ENCODE measurements at places on chromosomes 7 and 10.

DNA sequence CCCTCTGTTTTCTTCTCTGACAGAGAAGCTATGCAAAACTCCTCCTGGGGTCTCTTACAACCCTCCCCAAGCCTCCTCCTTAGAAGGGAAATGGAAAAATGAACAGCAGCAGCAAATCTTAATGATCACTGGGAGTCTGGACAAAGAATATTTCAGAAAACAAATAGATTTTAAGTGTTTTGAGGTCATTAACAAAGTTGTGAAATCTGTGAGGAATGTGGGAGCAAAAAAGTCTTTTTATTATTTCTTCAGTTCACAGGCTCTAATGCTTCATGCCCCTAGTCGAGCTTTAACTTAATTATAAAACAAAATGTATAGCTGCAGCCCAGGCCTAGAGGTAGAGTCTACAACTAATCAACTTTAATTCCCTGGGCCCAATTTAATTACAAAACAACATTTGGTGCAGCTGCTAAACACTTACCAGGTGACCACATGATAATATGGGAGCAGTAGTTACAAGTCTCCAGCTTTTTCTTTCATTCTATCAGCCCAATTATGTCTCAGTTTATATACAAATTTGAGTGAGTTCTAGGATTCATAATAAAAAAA lies 293.2 kb downstream of the THSD7A start:
- DNase-seq, result no peak

DNA sequence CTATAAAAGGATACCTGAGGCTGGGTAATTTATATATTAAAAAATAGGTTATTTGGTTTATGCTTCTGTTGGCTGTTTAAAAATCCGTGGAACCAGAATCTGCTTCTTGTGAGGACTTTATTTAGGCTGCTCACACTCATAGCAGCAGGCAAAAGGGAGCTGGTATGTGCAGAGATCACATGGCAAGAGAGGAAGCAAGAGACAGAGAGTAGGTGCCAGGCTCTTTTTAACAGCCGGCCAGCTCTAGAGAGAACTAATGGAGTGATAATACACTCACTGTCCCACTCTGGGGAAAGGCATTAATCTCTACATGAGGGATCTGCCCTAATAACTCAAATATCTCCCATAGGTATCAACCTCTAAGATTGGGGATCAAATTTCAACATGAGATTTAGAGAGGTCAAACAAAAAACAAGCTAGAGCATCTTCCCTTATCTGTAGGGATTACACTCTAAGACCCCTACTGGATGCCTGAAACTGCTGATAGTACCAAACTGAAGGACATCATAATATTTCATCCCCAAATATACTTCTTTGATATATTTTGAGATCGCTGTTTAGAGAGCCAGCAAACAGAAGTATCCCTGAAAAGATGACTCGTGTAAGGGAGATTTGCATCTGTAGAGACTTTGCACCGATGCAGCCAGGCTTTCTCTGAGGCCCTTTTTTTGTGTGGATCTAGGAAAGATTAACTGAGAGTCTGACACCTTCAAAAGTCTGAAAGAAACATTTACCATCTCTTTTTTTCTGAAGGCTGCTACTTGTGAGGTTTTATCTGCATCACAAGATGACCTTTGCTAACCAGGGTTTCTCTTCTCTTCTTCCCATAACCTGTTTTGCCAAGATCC lies 717.0 kb upstream of the MBL2 start:
- no peak for DNase-seq

DNA sequence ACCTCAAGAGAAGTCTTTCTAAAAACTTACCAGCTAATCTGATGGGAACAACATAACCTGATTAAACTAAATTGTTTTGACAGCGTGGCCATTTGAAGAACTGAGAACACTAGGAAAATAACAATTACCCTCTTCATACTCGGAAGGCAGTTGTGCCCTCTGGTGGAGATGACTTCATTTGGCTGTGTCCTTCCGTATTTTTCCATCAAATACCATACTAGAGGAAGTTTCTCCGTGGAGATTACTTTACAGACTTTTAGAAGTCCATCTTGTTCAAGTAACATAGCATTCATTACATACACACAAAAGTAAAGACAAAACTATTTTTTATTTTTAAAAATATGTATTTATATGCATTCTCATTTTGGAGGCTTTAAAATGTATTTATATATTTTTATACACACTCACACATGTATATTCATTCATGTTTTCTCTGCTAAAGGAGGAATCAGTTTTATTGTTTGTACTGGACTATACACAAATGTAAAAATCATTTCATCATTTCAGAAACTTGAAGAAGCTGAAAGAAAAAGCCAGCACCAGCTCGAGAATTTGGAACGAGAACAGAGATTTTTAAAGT lies 25.2 kb downstream of the SMNDC1 start:
- no peak for DNase-seq

- no peak for DNase-seq
Observed at GRCh38 chr7:78448911-78449310, 650.3 kb downstream of the PHTF2 start.

DNA sequence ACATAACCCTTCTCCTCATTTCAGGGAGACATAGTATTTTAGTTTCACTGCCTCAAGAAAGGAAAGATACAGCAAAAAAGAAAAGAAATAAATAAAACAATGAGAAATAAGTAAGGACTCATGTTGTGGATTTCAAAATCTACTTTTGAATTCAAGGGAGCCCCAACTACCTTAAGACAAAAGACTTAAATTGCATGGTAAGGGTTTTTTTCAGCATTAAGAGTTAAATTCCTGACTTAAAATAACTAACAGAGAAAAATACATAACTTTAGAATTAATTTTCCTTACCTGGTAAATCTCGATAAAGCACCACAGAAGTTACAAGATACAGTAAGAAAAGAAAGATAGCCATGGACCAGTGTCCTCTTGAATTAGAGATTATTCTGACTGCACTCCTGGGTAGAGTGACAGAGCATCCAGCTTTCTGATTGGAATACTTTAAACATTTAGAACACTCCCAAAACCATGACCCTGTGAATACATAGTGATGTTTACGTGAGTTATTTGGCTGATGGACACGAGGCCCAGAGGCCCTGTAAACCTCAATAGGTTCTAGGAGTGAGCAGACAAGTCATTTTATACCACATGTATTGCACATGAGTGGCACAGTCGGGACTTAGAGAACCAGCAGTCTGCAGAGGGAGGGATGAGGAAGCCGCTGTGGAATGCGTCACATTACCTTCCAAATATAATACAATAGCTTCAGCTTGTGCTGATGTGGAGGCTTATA lies 292.5 kb upstream of the SEMA3C start:
- DNase-seq, result no peak

DNA sequence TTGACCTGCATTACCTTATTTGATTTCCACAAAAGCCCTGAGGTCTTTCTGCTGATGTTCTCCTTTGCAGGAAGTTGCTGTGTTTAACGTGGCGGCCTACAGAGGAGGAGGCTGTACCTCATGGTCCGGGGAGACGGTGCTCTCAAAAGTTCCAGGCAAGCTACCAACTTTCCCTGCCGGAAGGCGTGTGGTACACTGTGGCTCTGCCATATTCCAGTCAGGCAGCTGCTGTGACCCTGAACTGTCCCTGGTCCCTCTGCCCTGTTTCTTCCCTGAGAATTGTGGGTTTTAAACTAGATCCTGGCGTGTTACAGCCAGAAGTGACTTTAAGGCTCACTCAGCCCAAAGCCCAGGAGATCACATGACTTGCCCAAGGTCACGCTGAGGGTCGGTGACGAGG lies 139.2 kb downstream of the TEX36 start:
- DNase-seq, result no peak

- DNase-seq, result no peak
Observed at GRCh38 chr10:69088801-69089501, 1.0 kb downstream of the SRGN start.

GRCh38 chr7:75989500-75990388 lies 4.7 kb downstream of the TMEM120A start:
- no peak for DNase-seq

DNA sequence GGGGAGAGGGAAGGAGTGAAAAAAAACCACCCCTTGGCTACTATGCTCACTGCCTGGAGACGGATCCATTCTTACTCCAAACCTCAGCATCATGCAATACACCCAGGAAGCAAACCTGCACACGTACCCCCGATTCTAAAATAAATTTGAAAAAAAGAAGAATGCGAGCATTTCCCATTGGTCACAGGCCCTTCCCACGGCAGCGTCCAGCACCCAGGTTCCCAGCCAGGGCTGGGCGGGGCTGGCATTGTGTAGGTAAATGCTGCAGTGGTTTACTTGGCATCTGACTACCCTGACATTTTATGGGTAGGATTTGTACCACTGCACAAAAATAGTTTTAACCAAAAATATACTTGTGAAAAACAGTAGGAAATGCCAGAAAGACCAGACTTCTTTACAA lies 418.9 kb downstream of the DNAJB6 start:
- no peak for DNase-seq

GRCh38 chr7:22983257-22983855 lies 30.6 kb downstream of the HYCC1 start:
- no peak for DNase-seq

DNA sequence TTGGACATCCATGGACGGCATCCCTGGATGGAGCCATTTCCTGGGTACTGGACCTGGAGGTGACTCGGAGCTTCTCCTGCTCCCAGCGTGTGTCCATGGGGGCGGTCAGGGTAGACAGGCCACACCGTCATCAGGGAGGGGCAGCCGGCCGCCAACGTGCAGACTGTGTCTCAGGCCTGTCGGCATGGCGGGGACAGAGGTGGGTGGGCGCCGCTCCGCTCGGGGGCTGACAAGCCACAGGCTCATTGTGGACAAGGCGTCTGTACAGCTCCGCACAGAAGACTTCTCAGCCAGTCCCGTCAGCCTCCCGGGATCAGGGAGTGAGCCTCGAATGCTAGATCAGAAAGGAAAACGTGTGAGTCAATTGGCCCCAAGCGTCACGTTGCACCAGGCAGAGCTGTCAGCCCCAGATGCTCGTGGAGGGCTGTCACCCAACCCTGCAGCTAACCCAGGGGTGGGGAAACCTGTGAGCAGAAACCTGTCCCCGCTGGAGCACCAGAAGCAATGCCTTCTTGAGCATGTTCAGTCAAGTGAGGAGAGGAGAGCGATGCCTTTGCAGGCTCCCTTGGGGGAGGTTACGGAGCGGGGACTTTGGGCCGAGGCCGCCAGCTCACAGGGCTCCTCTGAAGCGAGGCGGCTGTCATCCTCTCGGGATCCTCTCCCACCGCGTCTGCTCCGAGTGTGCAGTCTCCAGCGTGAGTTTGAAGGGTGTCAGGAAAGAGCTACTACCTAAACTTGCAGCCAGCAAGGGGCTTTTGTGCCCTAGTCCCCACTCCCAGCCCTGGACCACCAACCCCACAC lies 16.0 kb upstream of the DPYSL4 start:
- DNase-seq, result no peak

DNA sequence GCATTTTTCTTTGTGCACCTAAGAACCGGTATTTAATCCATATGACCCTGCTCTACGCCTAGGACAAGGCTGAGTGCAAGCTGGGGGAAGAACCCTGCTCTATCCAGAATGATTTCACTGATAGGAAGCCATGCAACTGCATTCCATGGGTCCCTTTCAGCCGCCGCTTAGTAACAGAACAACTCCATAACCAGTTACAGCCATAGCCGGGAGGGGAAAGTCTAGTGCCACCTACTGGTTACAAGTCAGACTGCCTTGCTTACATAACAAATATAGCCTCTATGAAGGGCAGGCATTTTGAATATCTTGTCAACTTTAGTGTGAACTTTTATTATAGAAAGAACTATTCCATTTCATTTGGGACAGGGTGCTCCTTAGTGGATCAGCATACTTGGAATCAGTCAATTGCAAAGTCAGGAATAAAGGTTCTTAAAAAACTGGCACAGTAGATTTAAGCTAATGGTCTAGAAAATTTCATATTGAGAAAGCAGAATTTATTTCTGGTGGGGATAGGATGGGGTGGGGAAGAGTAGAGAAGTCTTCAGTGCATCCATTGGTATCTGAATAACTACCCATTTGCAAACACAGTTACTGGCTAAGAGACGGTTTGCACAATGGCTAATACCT lies 521.7 kb downstream of the ADRA2A start:
- no peak for DNase-seq

DNA sequence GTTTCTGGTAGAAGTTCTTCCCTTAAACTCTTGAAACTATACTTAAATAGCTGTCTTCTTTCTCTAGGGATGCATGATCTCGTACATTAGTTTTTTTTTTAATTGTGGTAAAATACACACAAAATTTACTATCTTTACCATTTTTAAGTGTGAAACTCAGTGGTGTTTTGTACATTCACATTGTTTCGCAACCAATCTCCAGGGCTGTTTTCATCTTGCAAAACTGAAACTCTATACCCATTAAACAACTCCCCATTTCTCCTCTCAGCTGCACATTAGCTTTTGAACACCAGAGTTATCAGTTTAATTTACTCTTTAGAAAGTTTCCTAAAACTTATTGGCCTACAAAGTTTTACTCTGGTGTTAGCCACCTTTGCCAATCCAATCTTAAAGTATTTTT lies 45.5 kb upstream of the PRKAR2B start:
- no peak for DNase-seq

DNA sequence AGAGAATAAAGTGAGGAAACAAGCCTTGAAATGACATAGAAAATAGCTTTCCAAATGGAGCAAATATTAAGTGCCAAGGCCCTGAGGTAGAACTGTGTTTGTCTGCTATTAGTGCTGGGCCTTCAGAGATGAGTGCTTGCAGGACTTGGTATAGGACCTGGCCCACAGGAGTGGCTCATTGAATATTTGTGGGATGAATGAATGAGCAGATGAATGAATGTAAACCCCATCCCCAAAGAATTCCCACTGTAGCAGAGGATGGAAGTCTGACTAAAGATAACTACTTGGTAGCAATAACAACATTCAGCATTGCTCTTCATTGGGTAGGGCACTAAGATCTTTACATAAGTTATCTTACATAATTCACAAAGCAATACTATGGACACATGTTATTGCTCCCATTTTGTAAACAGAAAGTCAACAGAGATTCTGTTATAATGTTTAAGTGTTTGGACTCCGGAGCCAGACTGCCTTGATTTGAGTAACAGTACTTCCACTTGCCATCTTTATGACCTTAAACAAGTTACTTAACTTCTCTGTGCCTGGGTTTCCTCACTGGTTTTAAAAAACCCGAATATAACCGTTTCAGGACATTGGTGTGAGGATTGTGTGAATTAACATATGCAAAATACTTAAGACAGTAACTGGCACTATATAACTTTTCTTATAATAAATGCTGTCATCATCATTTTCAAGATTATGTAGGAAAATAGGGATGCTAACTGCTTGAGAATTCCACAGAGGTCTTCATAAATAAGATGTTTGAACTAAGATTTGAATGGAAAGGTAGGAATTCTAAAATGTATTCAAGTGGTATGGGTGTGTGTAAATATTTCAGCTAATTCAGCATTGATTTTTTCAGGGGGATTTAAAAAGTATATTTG lies 141.9 kb downstream of the PRKG1 start:
- no peak for DNase-seq

GRCh38 chr10:132878730-132879407 lies 63.5 kb downstream of the CFAP46 start:
- DNase-seq, result no peak

GRCh38 chr10:3749600-3749999 lies 35.4 kb downstream of the KLF6 start:
- DNase-seq, result no peak

Data from stimulated activated CD4-positive, alpha-beta T cell treated with anti-CD3 and anti-CD28 coated beads, Interleukin-15, amount 100 ng/mL, for 1 hour (primary cell).